Activated naive CD4-positive, alpha-beta T cell (primary cell): ENCODE measurements at places on chromosomes 7 and 10.

DNA sequence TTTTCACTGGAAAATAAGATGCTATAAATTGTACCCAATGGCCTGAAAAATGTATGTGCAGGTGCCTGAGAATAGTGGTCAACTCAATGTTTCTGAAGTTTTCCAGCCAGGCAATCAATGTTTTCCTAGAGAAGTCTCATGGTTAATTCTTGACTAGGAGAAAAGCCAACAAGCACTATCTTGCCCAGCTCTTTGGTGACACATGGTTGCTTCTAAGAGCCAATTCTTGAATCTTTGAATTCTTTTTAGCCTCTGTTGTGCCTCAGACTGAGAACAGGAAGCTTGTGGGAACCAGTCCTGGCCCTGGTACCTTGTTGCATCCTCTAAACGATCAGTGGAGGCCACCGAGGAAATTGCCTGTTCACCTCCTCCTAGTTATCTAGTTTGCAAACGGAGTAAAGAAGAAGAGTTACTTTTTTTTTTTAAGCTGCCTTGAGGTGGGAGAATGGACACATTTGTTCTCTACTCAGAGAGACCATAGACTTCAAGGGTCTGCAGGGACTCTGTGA is 144.0 kb upstream of the MKLN1 start:
- DNase-seq, result no peak

GRCh38 chr10:63264617-63265221 is 131.6 kb downstream of the NRBF2 start:
- no peak for DNase-seq

GRCh38 chr10:5293691-5294550 is 70.8 kb upstream of the UCN3 start:
- peak; percentile 42 for DNase-seq

- no peak for DNase-seq
These were observed 50.3 kb downstream of the ADCYAP1R1 start for GRCh38 chr7:31102151-31102972.

DNA sequence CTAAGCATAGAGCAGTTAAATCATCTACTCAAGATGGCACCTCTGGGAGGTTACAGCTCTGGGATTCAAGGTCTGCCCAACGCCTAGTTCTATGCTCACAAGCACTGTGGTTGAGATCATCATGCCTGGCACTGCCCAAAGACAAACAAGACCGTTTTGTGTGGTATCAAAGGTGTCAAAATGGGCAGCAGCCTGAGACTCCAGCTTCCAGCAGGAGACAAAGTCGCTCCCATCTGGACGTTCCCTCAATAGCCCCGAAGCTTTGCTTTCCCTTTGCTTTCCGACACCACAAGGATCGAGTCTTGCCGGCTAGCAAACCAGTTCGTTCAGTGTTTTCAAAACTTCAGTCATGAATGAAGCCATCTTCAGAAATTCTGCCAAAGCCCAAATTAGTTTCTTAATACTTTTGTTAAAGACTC is 5.1 kb downstream of the HABP2 start:
- DNase-seq, result no peak

DNA sequence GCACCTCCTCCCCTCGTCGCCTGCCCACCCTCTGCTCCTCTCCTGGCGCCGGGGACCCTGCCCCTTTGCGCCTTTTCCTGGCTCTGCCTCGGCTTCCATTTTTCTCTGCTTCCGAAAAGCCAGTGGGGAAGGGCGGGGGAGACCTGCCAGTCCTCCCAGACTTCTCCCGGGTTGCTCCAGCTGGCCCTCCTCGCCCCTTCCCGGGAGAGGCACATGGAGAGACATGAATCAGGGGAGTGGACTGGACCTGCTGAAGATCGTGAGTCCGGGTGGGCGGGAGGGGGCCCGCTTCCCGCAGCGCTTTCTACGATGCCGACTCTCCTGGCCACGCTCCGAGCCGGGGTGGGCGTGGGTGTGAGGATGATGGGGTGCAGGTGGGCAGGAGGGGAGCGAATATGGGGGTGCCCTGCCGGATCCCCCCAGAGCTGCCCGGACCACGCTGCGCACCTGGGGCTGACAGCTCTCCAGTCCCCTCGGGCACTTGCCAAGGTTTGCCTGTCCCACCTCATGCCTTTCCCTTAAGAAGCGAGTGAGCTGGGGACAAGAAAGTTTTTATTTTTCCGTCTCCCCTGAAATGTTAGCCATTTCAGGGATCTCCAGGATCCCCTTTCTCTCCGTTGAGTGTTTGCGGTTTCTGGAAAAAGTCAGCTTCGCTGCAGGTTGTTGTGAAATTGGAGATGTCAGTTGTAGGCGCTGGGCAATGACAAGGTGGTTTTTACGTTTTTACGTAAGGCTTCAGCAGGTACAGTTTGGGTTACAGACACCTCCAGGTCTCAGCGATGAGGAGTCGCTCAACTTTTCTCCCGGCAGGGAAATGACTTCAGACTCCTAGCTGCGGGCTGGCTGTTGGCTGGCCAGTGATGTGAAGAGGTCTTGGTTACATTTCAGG is 977 bp downstream of the CACNB2 start:
- no peak for DNase-seq

- no peak for DNase-seq
These were observed 144.5 kb upstream of the BMPER start for GRCh38 chr7:33760834-33761233.

- DNase-seq, result no peak
These were observed 692 bp downstream of the IGFBP1 start for GRCh38 chr7:45888993-45889366.

- no peak for DNase-seq
These were observed 36.1 kb upstream of the MDFIC start for GRCh38 chr7:114885836-114886235.

DNA sequence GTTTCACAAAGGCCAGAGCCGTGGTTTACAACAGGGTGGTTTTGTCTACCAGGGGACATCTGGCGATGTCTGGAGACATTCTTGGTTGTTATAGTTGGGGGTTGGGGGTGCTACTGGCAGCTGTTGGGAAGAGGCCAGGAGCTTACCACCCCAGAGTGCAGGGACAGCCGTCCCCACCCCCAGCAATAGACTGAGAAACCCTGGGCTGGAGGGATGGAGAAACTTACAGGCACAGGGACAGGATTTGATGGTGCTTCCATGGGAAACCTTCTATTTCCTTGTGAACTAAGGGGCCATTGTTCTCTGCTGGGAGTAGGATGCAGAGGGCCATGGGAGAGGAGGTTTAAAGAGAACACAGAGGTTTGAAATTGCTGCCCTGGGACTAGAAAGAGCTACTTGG is 10.9 kb downstream of the ADCK2 start:
- no peak for DNase-seq

GRCh38 chr10:73872190-73872710 is 2.1 kb downstream of the CAMK2G start:
- DNase-seq, result no peak

DNA sequence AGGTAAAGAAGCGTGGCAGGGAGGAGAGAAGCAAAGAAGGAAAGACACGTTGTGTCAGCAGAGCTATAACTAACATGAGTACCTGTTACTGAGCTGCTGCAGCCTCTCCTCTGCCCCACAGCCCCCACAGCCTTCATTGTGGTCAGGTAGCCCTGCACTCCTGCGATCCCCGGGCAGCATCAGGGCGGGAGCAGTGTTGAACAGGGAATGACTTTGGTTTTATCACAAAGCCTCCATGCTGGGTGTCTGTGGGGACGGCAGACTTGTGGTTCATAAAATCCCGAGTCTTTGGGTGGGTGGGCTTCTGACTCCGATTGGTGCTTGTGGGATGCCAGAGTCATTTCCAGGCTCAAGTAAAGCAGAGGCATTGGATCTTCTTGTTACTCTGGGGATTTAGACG is 14.8 kb upstream of the PRKAG2 start:
- no peak for DNase-seq

DNA sequence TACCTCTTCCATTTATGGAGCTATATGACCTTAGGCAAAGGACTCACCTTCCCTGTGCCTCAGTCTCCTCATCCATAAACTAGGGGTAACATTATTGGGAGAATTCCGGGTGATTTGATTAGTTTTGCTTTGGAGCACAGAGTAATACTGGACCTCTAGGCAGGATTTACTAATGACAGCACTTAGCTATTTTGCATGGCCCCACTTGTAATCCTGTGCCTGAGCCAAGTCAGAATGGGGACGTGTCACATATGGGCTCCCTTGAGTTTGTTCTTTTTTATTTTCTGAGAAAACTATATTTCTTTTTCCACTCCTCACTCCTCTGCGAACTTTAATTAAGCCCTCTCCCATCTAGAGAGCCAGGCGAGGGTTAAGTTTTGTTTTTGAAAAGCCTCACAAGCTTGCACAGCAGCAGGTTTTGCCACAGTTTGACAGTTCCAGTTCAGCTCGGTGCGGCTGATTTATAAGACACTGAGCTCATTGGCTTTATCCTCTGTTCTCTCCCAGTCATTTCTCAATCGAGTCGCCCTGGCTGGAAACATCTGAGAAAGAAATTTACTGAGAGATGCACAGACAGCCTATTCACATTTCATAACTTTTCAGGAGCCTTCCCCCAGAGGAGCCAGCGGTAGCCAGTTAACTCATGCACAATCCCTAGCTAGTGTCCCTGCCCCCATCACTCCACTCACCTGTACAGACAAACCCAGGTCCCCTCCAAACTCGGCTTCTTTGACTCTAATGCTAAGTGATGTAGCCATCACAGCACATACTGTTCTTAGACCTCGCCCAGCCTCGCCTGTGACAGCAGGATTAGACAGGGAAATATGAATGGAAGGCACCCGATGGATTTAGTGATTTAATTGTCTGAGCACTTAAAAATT is 441.9 kb upstream of the NPVF start:
- no peak for DNase-seq

DNA sequence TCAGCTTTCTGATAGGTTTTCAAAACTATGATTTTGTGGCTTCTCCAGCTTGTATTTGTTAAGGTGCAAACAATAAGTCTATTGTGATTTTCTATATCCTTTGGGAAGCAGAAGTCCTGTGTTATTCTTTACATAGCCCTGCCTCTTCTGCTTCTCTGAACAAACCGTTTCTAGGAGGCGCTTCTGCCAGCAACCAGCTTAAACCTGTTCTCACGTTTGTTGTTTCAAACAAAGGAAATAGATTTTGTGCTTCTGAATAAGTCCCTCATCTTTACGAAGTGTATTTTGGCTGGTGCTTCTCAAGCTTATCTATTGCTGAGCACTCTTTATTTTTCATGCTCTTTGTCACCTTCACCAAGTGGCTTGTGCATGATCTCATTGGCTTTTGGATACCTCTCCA is 61.0 kb downstream of the VTI1A start:
- no peak for DNase-seq

GRCh38 chr7:38296059-38296857 is 22.8 kb upstream of the TARP start:
- no peak for DNase-seq

GRCh38 chr10:36177071-36177470 is 535.0 kb upstream of the FZD8 start:
- no peak for DNase-seq

DNA sequence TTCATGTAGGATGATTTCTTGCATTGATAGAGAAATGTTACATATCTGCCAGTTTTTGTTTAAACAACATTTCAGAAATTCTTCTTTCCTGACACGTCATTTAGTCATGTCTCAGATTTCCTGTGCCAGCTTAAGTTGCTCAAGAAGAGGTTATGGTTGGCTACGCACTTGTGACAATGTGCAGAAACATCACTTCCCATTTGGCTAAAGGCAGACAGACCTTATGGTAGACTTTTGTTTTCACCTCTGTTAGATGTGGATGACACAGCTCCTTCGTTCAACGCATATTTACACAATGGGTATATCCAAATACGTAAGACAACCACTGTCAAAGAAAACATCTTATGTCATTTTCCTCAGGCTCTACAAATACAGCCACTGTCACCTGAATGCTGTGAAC is 125.8 kb downstream of the DOCK4 start:
- DNase-seq, result no peak
